ENCODE measurements at places on chromosomes 12 and 14. TPM values are rescaled to one million over a fixed set of nuclear protein-coding genes. Genes with fewer than 3 reads are reported as not detected.

GRCh38 chr12:57367121-57367520 is 63.7 kb downstream of the R3HDM2 start:
- no peak for DNase-seq
- H3K36me3 ChIP-seq = no peaks in the 10 kb centered on the region
- H3K4me1 ChIP-seq = no peaks in the 10 kb centered on the region
- no peak overlapping the region for H3K4me3 ChIP-seq

- H3K27ac ChIP-seq = no peak overlapping the region
- H3K36me3 ChIP-seq = no peaks in the 10 kb centered on the region
- H3K4me3 ChIP-seq = no peak overlapping the region
- no peaks in the 10 kb centered on the region for H3K27me3 ChIP-seq
Observed at GRCh38 chr12:32312049-32312670, 87.2 kb upstream of the FGD4 start.

Gene NOS1
- 1.9 TPM for total RNA-seq

DNA sequence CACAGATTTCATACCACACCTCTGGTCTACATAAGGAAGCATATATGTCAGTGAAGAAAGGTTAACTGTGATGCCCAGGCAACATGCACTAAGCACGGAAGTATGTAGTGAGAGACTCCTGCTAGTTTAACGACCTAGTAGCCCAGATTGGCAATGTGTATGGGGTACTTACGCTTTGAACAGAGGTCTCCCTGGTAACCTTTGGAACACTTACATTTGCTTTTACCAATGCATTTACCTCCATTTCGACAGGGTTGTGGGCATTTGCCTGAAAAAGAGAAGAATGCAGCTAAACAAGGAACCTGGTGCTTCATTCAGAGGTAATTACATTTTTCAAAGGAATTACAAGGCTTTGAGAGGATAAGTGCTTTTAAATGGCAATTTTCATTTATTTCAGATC is 65.2 kb downstream of the WIF1 start:
- H3K4me1 ChIP-seq = no peaks in the 10 kb centered on the region
- H3K27ac ChIP-seq = no peak overlapping the region
- H3K27me3 ChIP-seq = no peaks in the 10 kb centered on the region
- H3K36me3 ChIP-seq = no peaks in the 10 kb centered on the region

DNA sequence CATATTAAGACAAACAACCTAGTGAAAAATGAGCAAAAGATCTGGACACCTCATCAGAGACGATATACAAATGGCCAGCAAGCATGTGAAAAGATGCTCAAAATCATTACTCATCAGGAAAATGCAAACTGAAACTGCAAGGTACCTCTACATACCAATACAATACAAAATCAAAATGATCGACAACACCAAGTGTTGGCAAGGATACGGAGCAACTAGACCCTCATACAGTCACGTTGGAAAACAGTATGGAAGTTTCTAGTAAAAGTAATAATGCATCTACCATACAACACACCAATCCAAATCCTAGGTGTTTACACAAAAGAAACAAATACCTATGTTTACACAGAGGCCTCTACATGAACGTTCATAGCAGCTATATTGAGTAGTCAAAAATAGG is 99.9 kb downstream of the IPO8 start:
- DNase-seq = no peak
- no peaks in the 10 kb centered on the region for H3K36me3 ChIP-seq
- H3K27me3 ChIP-seq = no peaks in the 10 kb centered on the region
- no peak overlapping the region for H3K27ac ChIP-seq
- no peak overlapping the region for H3K4me3 ChIP-seq

DNA sequence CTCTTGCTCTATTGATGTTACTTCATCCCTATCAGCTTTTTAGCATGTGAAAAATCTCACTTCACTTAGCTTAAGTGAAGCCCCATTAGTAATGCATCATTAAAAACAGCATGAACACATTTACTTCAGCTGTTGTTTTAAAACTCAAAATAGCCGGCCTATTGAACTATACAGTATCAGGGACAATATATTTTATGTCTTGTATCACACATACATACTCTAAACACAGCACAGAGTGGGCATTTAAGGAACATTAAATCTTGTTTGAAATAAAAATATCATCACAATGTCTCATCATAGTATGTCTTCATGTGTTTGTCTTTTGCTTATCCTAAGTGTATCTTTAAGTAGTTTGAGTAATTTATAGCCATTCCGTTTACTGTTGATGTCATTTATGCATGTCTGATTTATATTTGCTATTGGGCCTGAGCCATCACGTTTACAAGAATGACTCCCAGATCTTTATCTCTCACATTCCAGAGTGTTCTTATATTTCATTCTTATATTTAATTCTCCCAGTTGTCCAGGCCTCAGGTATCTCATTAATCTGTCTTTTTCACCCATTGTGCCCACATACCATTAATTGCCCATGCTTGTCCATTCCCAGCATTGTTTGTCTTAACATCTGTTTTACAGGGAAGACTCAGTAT is 57.5 kb downstream of the ARHGAP5 start:
- no peak for DNase-seq
- H3K27ac ChIP-seq = no peak overlapping the region
- H3K27me3 ChIP-seq = no peaks in the 10 kb centered on the region
- no peaks in the 10 kb centered on the region for H3K4me1 ChIP-seq

Gene ERBB3
- total RNA-seq = 158 TPM

Gene PDZRN4
- total RNA-seq = 0.35 TPM

DNA sequence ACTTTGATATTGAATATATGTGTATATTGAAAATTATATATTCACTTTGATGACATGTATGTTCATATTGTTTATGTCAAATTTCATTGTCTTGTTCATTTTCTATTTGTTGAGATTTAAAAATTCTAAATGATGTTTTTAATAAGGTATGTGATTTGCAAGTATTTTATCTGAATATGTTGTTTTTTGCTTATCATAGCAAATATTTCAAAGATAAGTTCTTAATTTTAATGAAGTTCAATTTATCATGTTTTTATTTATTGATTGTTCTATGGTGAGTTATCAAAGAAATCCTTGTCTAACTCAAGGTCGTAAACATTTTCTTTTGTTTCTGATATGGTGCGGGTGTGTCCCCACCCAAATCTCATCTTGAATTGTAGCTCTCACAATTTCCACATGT is 45.2 kb downstream of the OR9K2 start:
- no peaks in the 10 kb centered on the region for H3K4me1 ChIP-seq
- no peaks in the 10 kb centered on the region for H3K36me3 ChIP-seq
- no peaks in the 10 kb centered on the region for H3K27me3 ChIP-seq
- DNase-seq = no peak
